Fibroblast of lung (primary cell): ENCODE measurements at places on chromosomes 6 and 20. TPM values are rescaled to one million over a fixed set of nuclear protein-coding genes. Genes with fewer than 3 reads are reported as not detected.
A peak's percentile ranks its signal among the peaks of the same experiment; 100 is the strongest.

LINC00237 gene
- not detected in 2 replicates for total RNA-seq

- DNase-seq: no peak
These were observed 23.2 kb downstream of the GLYATL3 start for GRCh38 chr6:49522710-49523593.

DNA sequence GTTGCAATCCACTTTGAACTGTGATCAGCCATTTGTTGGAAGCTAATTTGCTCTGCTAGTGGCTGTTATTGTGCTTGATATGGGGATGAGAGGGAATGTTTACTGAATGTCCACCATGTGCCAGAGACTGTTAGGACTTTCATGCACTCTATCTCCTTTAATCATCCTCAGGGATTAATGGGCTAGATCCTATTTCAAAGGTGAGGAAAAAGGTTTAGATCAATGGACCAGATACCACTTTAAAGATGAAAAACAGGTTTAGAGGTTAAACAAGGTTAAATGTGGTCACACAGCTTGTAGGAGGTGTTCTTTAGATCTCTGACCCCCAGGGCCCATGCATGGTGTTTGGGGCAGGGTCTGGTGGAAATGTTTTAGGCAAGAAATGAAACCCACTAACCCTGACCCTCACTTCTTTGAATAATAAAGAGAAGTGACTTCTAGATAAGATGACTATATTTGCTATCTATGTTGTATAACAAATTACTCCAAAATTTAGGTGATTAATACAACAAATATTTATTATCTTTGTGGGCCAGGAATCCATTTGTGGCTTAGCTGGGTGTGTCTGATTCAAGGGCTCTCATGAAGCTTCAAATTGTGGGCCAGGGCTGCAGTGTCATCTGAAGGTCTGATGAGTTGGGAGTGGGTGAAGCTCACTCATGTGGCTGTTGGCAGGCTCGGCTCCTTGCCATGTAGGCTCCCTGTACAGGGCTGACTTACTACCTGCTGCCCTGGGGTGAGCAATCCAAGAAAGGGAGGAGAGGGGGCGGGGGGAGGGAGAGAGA is 127.8 kb upstream of the FOXA2 start:
- DNase-seq: no peak

- peak; percentile 5 for DNase-seq
These were observed 558.7 kb upstream of the MMS22L start for GRCh38 chr6:97841763-97842162.

DNA sequence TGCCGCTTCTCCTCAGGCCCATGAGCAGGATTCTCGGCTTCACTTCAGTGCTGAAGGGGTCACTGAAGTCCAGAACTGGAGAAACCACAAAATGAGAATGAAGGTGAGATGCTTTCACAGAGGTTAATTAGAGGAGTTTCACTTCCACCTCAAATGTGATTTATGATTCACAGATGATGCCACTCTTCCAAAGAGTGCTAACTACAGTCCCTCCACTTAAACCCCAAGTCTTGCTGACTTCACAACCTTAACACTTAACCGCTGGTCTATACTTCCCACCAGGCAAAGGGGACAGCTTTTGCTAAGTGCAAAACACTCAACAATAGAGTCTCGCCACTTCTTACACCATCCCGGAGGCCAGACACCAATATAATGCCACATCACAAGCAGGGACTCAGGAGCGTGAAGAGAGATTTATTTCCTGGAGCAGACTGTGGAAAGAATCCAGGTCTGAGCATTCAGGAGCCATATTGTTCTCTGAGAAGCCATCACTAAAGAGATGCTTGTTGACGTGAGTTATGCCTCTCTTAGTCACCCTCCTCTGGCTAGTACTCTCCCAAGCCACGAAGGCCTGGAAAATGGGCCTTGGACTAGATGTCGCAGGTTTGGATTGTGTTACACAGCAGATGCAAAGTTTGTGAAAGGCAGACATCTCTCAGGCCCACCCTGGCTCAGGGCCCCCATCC is 24.4 kb downstream of the RRAGD start:
- DNase-seq: no peak

GRCh38 chr6:160034036-160034930 is 65.4 kb downstream of the IGF2R start:
- no peak for DNase-seq

DNA sequence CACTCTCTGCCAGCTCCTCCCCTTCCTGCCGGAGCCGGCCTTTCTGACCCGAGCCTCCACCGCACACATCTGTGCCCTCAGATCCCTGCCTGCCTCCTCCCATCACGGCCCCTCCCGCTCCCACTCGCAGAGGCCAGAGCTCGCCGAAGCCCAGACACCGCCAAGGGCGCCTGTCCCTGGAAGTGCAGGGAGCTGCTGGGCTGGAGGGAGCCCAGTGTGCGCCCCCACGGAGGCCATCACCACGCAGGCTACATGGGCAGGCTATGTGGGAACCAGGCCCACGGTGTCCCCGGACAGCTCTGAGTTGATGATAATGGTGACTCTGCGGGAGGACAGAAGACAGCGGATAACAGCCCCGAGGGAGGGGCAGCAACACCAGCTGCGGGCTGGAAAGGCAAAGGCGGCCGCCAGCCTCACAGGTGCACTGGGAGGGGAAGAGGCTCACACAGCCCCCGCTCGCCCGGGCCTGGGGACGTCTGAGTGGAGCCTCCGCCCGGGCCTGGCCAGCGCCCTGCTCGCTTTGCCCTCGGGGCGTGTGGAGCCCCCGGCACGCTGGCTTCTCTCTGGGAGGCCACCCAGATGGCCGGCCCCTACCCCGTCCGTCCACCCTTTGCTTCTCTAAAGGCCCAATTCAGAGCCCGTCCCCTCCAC is 154.9 kb downstream of the DLL1 start:
- DNase-seq: no peak

ITPR3 gene
- total RNA-seq: 19.3 and 43.4 TPM in 2 replicates

GRCh38 chr6:10407018-10407673 is 7.7 kb downstream of the TFAP2A start:
- no peak for DNase-seq

DNA sequence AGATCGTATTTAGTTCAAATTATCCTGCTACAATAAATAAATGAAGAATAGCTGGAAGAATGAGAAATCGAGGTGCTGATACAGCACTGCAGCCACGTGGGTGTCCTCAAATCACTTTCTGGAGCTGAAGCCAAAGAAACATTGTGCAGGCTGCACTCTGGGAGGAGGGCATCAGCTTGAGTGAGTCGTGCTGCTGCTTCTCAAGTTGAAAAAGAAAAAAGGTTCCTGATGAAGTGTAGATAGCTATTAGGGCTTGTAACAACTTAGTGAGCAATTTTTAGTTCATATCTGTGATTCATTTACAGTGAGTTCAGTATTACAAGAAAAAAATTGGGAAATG is 40.5 kb downstream of the DSE start:
- DNase-seq: peak; percentile 72

DNA sequence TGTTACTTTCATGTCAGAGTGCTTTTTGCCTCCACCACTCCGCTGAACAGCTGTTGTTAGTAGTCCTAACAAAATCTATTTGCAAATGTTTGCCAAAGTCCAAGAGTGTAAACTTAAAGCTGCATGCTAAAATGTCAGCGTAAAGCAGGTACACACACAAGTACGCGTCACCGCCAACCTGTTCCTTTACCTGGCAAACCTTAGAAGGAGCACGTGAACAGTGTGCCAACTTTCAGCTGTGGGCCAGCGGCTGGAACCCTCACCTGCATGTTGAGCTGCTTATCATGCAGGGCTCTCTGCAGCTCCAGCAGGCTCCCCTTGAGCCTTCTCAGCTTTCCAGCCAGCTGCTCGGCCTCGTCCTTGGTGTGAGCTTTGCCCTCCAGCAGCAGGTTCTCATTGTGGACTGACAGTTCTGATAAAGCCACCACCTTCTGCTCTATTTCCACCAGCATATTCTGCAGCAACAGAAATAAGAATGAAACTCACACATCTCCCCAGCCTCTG is 359.3 kb downstream of the SYNE1 start:
- DNase-seq: no peak

RAET1E gene
- 0.51 and 1.5 TPM in 2 replicates for total RNA-seq

DNA sequence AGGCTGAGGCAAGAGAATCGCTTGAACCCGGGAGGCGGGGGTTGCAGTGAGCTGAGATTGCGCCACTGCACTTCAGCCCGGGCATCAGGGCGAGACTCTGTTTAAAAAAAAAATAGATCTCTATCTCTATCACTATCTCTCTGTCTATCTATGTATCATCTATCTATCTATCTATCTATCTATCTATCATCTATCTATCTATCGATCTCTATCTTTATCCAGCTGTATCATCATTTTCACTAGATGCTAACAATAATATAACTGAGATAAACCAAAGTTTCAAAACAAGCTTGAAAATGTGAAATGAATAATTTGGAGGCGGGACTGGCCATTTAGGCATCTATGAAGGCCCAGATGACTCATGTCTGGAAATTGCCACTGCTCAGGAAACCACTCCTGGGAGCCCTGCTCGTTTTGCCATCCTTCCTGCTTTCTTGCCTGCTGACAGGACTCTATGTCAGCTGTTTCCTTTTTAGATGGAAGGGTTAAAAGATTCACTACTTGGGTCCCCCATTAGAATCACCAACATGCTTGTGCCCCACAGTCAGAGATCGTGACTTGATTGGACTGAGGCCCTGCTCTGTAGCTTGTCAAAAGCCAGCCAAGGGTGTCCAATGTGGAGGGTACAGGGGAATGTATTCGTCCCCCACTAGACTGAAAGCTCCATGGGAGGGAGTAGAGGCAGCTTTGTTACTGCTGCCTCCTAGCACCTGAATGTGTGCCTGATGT is 61.7 kb downstream of the UTRN start:
- peak; percentile 72 for DNase-seq

DNA sequence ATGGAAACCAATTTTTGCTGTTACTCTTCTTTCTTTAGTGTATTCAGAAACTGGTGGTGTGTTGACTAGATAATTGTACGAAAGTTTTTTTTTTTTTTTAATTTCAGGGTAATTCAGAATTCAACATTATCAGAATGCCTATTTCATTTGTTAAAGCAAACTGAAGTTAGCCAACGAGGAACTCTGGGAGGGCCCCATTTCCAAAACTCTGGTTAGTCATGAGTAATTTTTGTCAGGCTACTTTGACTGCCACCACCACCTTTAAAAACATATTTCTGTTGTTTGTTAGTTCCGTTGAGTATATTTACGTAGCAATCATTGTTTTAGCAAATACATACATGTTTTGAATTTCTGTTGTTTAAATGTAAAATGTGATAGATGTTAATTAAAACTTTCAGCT is 763 bp downstream of the ZKSCAN8 start:
- DNase-seq: peak; percentile 21

TPBG gene
- 24.9 and 31.0 TPM in 2 replicates for total RNA-seq

MUC21 gene
- not detected in 2 replicates for total RNA-seq

GRCh38 chr20:35145141-35145564 is 2.0 kb downstream of the EDEM2 start:
- peak; percentile 62 for DNase-seq

DNA sequence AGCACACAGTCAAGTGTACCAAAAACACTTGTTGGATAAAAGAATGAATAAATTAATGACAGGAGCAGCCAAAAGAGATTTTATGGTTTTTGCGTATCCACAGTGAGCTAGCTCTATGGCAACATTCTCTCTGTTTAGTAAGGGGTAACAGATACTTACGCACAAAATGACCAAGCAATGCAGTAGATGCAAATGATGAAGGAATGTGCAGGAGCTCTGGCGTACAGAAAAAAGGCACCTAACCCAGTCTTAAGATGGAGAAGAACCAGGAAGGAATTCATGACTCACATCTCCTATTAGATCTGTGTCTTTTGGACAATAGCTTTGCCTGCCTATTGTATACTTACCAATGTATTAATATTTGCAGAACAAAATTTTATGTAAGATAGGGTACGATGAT is 191.9 kb upstream of the PREP start:
- DNase-seq: peak; percentile 88

DNA sequence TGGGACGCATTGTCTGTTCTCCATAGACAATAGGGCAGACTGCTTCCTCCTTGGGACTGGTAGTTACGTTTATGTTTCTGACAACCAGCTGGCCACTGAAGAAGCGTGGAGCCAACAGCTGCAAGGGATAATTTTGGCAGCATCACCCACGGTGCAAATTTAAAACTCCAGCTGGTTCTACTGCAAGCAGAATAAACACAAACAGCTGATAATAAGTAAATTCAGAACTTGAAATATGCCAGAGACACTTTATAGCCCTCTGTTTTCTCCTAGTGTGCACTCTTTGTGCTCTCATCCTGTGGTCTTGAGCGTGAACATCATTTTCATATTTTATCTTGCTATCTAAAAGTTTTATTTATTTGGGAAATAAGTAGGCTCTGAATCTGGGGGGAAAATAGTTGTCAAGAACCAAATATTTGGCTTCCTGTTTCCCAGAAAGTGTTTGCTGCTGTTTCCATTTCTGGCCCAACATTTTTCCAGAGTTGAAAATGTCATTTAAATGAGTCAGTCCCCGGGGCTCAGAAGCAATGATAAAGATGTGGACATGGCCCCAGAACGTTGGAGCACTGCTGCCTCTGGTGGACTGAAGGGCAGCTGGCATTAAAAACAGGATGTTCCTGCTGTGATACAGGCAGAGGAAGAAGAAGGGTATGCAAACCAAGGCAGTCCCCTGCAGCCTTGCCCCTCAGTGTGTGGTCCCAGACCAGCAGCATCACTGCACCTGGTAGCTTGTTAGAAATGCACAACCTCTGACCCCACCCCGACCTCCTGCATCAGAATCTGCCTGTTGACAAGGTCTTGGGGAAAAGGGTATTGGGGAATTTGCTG is 12.5 kb upstream of the THBD start:
- peak; percentile 68 for DNase-seq

NHLRC1 gene
- 3.1 and 3.5 TPM in 2 replicates for total RNA-seq

DNA sequence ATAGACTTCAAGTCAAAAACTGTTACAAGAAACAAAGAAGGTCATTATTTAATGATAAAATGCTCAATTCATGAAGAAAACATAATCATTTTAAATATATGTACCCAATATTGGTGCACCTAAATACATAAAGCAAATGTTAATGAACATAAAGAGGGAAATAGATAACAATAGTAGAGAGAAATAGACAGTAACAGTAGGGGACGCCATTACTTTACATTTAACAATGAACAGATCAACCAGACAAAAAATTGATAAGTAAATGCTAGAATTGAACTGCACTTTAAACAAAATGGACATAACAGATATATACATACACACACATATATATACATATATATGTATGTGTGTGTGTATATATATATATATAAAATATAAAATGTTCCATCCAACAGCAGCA is 37.4 kb downstream of the IL22RA2 start:
- DNase-seq: no peak
